ENCODE measurements at places on chromosomes 1 and 21.

DNA sequence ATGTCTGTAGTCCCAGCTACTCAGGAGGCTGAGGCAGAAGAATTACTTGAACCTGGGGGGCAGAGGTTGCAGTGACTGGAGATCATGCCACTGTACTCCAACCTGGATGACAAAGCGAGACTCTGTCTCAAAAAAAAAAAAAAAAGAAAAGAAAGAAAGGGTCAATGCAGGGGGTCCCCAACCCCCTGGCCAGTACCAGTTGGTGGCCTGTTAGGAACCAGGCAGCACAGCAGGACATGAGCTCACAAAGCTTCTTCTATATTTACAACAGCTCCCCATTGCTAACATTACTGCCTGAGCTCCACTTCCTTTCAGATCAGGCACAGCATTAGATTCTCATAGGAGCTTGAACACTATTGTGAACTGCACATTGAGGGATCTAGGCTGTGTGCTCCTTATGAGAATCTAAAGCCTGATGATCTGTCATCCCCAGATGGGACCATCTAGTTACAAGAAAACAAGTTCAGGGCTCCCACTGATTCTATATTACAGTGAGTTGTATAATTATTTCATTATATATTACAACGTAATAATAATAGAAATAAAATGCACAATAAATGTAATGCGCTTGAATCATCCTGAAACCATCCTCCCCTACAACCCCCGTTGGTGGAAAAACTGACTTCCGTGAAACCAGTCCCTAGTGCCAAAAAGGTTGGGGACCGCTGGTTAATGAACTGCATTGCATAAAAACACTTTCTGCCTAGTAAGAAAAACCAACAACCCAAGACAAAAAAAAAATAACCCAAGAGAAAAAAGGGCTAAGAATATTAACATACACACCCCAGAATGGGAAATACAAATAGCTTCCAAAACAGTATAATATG, 2.8 kb downstream of the ZBTB8OS start:
- DNase-seq, result no peak

DNA sequence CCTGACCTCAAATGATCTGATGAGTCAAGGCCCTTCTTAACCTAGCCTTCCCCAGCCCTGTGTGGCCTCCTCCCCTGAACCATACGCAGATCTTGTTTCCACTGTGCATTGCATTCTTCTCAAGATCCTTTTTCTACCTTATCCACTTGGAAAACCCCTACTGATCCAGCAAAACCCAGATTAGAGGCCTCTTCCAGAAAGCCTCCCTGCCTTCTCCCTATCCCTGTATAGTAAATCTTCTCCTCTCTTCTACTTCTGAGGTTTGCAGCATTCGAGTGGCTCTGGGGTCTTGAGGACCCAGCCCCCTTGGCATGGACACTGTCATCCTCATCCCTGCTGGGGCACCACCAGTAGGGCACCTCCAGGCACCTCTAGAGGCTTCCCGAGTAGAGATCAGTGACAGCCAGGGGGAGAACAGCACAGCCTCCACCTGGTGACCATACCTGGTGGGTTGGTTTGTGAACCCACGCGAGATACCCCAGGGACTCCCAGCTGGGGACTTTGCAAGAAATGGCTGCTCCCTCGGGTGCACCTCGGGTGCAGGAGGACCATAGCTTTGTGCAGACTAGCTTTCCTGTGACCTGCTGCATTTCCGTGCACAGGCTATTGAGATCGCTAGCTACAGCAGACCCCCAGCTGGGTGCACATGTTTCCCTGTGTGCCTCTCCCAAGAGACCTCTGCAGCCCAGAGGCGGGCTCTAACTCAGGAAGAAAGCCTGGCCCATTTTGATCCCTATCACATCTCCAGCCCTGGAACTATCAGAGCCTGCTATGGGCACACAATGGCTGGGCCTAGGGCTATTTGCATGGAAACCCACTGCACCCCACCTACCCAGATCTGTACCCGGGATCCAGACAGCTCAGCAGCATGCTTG, 34.2 kb downstream of the MATN1 start:
- no peak for DNase-seq

DNA sequence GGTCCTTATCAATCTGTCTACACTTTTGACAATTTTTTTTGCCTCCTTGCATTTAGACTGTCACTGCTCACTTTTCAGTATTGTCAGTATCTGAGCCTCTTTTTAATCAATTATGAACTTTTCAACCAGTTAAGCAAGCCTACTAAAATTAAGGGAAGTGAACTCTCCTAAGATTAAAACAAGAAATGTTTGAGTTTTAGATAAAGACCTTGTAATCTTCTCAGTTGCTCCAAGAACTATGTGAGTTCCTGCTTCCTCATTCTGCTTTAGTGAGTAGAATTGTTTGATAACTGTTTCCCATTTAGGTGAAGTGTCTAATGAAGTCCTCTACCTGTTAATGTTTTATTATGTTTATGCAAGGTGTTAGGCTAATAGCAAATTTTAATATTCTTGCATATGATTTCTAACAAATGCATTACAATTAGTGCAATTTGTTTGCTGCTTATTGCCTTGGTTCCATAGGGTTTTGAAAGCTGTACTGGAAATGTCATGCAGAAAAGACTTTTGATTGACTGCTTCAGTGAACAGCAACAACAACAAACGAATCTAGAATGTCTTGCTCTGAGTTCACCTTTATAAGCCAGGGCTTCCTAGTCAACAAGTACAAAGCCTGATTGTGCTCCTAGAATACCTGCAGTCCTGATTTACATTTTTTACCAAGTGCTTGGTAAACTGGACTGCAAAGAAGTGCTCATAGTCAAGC, 40.9 kb downstream of the PLA2G4A start:
- DNase-seq, result no peak

GRCh38 chr1:200072636-200073285, 45.3 kb downstream of the NR5A2 start:
- DNase-seq, result no peak
